ENCODE measurements at places on chromosomes 11 and 22.
A peak's percentile ranks its signal among the peaks of the same experiment; 100 is the strongest.

DNA sequence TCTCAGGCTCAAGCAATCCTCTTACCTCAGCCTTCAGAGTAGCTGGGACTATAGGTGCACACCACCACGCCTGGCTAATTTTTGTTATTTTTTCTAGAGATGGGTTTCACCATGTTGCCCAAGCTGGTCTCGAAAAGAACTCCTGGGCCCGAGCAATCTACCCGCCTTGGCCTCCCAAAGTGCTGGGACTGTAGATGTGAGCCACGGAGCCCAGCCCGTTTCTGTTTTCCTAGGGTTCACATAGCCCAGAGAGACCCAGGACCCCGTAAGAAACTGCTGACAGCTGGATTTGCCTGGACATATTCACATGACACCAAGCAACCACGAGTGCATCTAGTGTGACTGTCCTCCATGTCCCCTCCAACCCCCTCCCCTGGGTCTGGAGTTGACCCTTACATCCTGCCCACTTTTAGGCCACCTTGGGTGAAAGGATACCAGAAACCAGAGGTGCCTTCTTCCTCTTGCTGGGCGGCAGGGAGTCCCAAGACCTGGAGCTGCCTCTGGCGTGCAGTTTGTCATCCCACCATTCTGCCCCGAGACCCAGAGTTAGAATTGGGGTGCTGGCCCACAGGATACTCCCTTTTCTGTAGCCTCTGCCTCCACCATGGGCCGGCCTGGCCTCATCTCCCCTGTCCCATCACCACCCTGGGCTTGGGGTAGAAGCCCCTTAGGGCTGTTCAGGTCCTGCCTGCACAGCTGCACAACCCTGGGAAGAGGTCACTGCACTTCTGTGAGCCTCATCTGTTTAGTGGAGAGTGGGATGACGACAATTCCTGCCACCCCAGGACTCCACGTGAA lies 3.7 kb upstream of the RIN1 start:
- no peak for DNase-seq

GRCh38 chr22:44032126-44032730 lies 8.1 kb downstream of the PARVB start:
- no peak for DNase-seq

DNA sequence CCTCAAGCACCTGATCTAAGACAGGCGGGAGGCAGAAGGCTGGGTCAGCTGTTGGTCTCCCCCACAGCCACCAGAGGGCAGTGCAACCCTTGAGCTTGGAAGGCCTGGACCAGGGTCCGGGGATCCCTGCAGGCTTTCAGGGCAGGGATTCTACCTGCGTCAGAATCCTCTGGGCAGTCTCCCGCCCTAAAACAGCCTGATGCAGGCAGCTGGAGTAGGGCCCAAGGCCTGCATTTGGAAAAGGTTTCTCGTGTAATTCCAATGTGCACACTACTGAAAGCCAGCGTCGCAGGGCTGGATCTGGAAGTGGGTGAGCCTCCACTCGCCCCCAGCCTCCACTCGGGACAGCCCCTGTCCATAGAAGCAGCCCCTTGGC lies 31.8 kb downstream of the BID start:
- DNase-seq, result peak; percentile 21

DNA sequence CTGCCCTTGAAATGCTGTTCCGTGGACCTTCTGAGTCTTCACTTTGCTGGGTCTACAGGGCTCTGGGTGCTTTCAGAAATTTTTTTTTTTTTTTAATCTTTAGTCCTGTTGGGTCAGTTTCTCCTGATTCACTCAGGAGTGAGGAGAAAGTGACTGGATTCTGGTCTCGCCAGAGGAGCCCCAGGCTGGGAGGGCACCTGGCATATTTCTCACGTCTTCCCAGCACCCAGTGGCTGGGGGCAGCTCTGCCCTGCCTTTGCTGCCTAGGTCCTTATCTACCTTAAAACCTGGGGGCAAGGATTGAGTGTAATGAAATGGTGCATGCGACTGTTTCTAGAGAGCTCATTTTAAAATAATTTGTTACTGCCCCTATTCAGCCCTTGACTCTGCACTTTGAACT lies 23.3 kb downstream of the SAMM50 start:
- no peak for DNase-seq

- no peak for DNase-seq
Measured at GRCh38 chr11:22957786-22958185, 97.5 kb upstream of the CCDC179 start.

DNA sequence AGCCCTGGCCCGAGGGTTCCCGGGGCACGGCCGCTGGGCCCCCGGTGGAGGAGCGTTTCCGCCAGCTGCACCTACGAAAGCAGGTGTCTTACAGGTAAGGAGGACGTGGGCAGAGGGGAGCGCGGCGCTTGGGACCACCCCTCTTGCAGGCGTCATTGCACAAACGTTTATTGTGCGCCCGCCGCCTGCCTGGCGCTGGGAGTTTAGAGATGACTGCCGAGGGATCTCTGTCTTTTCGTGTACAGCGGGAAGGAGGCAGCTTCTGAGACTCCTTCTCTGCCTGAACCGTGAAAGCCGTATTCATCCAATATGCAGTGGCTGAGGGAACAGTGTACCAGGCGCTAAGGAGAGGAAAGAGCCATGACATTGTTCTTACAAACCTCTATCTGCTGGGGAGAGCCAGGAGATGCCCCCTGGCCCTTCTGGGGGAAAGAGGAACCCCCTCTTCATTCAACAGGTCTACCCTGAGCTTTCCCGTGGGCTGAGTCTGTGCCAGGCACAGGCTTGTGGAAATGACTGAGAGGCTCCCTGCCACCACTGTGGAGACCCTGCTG lies 13.8 kb upstream of the DGKZ start:
- DNase-seq, result no peak
